ENCODE measurements at places on chromosomes 5 and 9.

GRCh38 chr5:82476155-82476554 lies 198.0 kb upstream of the RPS23 start:
- DNase-seq = no peak

GRCh38 chr5:19988457-19988856 lies 457 bp upstream of the CDH18 start:
- DNase-seq = no peak

- no peak for DNase-seq
Measured at GRCh38 chr9:98558575-98558974, 150.2 kb downstream of the GABBR2 start.

DNA sequence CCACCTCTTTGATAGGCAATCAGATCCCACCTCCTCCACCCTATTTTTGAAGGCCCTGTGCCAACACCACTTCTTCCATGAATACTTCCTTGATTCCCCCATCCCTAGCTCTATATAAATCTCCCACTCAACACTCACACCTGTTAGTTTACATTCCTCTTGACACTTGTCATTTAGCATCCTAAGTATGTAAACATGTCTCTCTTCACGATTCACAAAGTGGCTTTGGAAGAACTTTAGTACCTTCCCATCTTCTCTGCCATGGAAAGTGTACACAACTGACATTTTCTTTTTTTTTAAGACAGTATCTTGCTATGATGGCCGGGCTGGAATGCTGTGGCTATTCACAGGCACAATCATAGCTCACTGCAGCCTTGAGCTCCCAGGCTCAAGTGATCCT lies 1.5 kb upstream of the FXN start:
- no peak for DNase-seq

DNA sequence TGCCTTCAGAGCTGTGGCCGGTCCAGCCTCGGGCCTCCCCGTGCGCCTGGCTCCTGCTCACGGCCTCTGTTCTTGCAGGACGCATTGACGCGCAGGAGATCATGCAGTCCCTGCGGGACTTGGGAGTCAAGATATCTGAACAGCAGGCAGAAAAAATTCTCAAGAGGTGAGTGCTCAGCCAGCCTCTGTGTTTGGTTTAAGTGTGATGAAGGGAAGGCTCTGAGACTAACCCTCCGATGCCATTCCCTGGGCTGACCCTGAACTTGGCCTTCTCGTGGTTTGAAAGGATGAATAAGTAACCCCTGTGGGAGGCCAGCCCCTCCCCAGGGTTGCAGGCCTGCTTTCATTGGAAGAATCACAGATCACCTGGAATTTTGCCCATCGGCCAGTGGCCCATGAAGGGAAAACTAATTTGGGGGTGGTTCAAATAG lies 26.3 kb downstream of the PTGES2 start:
- no peak for DNase-seq

DNA sequence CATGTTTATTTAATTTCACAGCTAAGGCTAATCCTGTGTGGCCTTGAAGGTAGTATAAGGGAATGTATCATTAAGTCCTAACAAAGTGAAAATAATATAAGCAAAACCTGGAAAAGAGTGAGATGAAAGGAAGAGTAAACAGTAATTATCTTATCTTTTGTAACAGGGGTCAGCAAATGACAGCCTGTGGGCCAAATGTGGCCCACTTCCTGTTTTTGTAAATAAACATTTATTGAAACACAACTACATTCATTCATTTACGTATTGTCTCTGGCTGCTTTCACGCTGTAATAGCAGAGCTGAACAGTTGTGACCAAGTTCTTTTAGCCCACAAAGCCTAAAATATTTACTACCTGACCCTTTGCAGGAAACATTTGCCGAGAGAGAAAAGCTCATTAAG lies 78.4 kb upstream of the HTR4 start:
- no peak for DNase-seq

- no peak for DNase-seq
Measured at GRCh38 chr9:95641586-95641985, 124.8 kb upstream of the PTCH1 start.

- no peak for DNase-seq
Measured at GRCh38 chr5:95022967-95023695, 261.8 kb downstream of the MCTP1 start.

- DNase-seq = no peak
Measured at GRCh38 chr9:36017278-36017677, 19.4 kb upstream of the RECK start.

- DNase-seq = no peak
Measured at GRCh38 chr9:117936185-117937130, 232.3 kb downstream of the TLR4 start.

GRCh38 chr5:170397059-170397458 lies 7.9 kb upstream of the KCNMB1 start:
- DNase-seq = no peak

DNA sequence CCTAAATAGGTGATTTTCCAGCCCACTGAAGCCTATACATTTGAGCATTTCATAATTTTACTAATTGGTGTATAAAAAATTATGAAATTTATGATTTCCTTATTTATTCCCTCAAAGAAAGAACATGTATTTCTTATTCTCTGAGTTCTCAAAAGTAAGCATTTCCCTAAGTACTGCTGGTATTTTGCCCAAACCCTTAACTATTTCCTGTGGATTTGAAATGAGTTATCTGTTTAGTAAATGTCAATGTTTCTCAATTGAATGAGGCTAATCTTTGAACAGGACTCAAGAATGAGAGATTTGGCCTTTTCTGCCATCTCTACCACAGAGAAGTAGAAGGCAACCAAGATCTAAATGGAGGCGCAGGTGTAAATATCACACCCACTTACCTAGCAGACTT lies 751.7 kb downstream of the TLE1 start:
- DNase-seq = no peak

DNA sequence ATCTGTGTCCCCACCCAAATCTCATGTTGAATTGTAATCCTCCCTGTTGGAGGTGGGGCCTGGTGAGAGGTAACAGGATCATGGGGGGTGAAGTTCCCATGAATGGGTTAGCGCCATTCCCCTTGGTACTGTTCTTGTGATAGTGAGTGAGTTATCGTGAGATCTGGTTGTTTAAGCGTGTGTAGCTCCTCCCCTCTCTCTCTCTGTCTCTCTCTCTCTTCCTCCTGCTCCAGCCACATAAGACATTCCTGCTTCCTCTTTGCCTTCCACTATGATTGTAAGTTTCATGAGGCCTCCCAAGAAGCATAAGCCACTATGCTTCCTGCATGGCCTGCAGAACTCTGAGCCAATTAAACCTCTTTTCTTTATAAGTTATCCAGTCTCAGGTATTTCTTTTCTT lies 28.8 kb downstream of the C5orf15 start:
- no peak for DNase-seq

GRCh38 chr9:80602291-80602690 lies 1030.5 kb downstream of the TLE4 start:
- DNase-seq = no peak

GRCh38 chr5:107455111-107455544 lies 215.6 kb downstream of the EFNA5 start:
- DNase-seq = no peak

- no peak for DNase-seq
Measured at GRCh38 chr9:134035041-134036039, 10.1 kb downstream of the BRD3OS start.

DNA sequence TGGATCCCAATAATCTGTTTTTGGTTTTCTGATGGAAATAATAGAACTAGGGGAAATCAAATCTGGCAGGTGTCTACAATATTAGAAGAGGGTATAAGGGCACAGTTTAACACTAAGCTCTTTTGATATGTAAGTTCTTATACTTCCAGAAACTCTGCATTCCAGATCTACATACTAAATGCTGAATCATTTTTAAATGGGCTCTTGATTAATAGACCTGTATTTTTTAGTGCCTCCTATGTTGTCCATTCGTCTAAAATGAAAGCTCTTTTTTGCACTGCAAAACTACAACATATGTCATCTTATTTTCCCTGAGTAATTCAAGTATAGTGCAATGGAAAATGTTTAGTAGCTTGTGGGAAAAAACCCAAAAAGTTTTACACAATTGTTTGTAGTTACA lies 44.2 kb downstream of the NR6A1 start:
- DNase-seq = no peak

DNA sequence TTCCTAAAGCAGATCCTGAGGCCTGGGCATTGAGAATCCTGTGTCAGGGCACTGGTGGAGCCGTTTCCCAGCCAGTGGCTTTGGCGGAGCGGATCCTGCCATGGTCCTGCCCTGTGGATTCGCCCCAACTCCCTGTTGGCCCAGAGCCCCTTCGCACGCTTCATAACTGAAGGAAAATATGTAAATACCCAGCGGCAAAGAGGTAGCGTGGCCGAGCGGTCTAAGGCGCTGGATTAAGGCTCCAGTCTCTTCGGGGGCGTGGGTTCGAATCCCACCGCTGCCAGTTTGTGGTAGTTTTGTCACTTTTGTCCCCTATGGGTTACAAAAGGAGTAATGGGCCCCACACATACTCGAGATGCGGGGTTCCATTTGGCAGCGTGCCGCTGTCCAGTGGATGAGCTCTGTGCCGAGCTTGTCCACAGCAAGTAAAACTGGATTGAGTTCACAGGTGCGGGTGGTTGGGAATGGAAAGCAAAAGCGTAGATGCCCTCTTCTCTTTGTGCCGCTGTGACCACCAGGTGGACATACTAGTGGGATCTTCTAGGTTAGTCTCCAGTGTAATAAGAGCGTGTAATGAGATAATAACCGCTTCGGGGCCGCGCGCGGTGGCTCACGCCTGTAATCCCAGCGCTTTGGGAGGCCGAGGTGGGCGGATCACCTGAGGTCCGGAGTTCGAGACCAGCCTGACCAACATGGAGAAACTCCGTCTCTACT lies 17.3 kb downstream of the TRIM7 start:
- no peak for DNase-seq

DNA sequence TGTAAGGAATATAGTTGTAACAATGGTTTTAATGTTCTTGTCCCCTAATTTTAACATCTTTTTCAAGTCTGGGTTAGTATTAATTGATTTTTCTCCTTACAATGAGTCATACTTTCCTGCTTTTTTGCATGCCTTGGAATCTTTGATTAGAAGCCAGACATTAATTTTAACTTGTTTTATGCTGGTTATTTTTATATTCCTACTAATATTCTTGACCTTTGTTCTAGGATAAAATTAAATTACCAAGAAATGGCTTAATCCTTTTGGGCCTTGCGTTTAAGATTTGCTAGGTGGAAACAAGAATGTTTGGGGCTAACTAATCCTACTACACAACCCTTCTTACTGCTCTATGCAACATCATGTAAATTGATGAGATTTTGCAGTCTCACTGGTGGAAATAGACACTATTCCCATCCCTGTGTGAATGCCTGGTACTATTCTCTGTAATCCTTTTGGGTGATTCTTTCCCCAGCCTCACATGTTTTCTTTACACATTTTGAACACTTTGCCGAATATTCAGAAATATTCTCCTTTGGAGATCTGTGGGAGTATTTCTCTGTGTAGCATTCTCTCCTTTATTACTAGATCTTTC lies 47.2 kb downstream of the ZCCHC7 start:
- DNase-seq = no peak

DNA sequence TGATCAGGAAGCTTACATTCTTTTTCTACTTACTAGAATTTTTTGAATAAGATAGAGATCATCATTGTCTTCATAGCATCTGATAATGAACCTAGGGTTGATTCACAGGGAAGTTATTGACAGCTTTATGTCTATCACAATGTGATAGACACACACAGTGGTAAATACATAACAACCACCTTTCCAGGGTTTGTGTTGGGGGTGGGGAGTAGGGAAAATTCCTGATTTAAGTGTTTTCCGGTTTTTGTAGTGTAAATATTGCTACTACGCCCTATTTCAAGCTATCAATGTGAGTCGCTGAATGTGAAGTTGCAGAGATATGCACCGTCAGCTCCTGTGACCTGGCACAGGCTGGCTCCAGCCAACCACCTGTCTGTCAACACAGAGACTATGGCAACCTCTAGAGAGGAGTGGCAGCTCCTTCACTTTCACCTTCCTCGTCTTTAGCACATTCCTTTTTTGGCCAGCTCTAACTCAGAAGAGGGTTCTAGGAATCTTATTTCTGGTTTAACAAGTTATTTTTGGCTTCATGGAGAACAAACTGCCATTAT lies 224.9 kb downstream of the MAT2B start:
- DNase-seq = no peak

DNA sequence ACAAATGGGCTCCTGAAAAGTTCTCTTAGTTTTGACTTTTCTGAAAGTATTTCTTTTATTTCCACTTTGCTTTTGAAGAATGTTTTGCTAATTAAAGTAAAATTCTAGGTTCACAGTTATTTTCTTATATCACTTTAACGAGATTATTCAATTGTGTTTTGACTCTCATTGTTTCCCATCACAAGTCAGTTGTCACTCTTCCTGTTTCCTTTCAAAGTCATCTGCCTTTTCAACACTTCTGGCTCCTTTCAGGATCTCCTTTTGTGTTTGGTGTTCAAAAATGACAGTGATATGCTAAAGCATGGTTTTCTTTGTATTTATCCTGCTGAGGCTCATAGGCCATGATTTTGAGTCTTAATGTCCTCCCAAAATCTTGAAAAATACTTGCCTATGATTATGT lies 235.4 kb upstream of the TAS2R1 start:
- no peak for DNase-seq

- DNase-seq = no peak
Measured at GRCh38 chr5:158626718-158627117, 473.0 kb downstream of the EBF1 start.

DNA sequence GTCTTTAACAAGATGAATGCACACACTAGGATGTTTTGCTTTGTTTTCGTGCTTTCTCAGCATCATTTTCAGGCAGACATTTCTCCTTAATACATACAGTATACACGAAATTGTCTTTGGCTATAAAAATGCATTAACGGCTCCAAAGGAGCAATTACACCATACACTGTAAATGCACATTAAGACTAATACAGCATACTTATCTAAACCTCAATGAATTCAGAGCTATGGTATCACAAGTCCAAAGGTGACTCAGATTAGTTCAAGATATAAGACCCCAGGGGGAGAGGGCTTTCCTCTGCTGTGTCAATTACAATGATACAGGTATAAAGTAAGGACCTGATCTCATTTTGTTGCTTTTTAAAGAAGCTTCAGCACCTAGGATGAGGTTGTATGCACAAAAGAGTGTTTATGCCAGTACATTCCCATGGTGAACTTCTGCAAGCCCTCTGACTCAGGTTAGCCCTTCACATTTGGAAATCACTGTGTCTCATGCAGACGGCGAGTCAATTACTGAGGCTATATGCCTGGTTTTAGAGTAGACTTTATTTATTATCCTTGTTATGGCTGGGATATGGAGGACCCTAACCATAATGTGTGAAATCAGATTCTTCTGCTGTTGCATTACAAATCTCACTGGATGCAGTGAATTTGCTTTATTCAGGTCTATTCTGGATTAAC lies 233.3 kb downstream of the ZNF608 start:
- no peak for DNase-seq

GRCh38 chr5:56514245-56514644 lies 281.1 kb upstream of the ANKRD55 start:
- no peak for DNase-seq

DNA sequence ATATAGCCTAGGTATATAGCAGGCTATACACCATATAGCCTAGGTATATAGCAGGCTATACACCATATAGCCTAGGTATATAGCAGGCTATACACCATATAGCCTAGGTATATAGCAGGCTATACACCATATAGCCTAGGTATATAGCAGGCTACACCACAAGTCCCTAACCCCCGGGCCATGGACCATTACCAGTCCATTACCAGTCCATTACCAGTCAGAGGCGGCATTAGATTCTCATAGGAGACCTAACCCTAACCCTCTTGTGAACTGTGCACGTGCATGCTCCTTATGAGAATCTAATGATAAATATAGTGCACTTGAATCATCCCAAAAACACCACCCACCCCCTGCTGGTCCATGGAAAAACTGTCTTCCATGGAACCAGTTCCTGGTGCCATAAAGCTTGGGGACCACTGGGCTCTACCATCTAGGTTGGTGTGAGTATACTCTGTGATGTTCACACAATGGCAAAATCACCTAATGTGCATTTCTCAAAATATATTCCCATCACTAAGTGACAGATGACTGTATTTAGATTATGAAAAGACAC lies 4.7 kb downstream of the PLIN2 start:
- no peak for DNase-seq

Measured in stimulated activated CD8-positive, alpha-beta memory T cell treated with anti-CD3 and anti-CD28 coated beads, Interleukin-7, amount 100 ng/mL, for 1 hour (primary cell).